ENCODE measurements at places on chromosomes 1 and 21. TPM values are rescaled to one million over a fixed set of nuclear protein-coding genes. Genes with fewer than 3 reads are reported as not detected.
A peak's percentile ranks its signal among the peaks of the same experiment; 100 is the strongest.

Gene MYOM3
- 0.18 TPM for total RNA-seq

Gene PLCH2
- total RNA-seq = 0.32 TPM

GRCh38 chr1:205600085-205600484 is 31.7 kb downstream of the ELK4 start:
- H3K27me3 ChIP-seq = no peaks in the 10 kb centered on the region
- DNase-seq = peak; percentile 94
- H3K27ac ChIP-seq = peak overlapping the region; percentile 98

- no peak overlapping the region for H3K27ac ChIP-seq
- peaks cover 23% of the 10 kb centered on the region for H3K4me1 ChIP-seq
- DNase-seq = no peak
- no peak overlapping the region for H3K4me3 ChIP-seq
These were observed 3.6 kb upstream of the PTGS2 start for GRCh38 chr1:186683652-186684410.

- H3K4me1 ChIP-seq = peaks cover 5% of the 10 kb centered on the region
- no peaks in the 10 kb centered on the region for H3K36me3 ChIP-seq
- no peaks in the 10 kb centered on the region for H3K27me3 ChIP-seq
- H3K4me3 ChIP-seq = no peak overlapping the region
These were observed 1.2 kb upstream of the SLC37A1 start for GRCh38 chr21:42512346-42513034.

Gene ARHGAP30
- total RNA-seq = not detected

DNA sequence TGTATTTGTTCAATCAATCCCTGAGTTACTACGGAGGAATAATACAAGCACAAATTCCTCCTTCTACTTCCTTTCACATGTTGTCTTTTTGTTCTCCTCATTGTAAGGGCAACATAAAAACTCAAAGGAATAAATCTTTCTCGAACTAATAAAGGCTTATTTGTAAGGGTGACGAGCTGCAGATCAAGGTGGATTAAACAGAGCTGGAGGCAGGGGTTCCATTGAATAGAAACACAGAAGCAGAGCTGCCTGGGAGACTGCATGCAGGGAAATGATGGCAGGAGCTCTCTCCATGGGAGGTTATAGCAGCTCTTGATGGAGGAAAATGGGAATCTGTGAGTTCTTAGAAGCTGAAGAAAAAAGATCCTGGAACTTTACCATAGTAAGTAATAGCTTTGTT is 160.2 kb downstream of the CYYR1 start:
- H3K4me1 ChIP-seq = peaks cover 8% of the 10 kb centered on the region
- H3K4me3 ChIP-seq = no peak overlapping the region
- no peak for DNase-seq
- H3K27me3 ChIP-seq = no peaks in the 10 kb centered on the region
- no peak overlapping the region for H3K27ac ChIP-seq

Data from endothelial cell of umbilical vein (primary cell).